Trophoblast cell (in vitro differentiated cells and primary cell): ENCODE measurements at places on chromosomes 7 and 10.
A peak's percentile ranks its signal among the peaks of the same experiment; 100 is the strongest.

DNA sequence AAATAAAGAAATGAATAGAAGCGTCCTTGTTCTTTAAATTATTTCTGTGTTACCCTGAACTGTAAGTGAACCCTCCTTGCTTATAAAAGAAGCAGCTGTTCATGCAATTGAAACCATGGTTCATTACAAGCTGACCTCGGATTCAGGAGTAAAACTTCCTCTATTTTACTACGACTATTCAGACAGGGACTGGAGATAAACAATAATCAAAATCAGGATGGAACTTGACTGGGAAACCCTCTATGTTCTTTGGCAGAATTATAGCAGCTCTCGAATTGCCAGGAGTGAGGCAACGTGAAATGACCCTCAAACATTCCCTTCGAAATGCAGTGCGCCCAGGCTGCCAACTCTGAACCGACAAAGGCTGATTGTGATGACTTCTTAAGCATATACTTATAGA, 172.1 kb downstream of the CYP26A1 start:
- no peak for DNase-seq

- DNase-seq = peak; percentile 37
These were observed at the start of gene PDK4 for GRCh38 chr7:95596198-95597063. Gene PDK4, minus strand, starts transcription at chr7:95596516. Its CDS starts 223 bp downstream, at chr7:95596293.

GRCh38 chr10:70052462-70053217, at the start of gene MACROH2A2:
Gene MACROH2A2, plus strand, starts transcription at chr10:70052846. Its CDS starts 22,813 bp downstream, at chr10:70075659.
- no peak for DNase-seq

- no peak for DNase-seq
These were observed 50.6 kb downstream of the ZNF438 start for GRCh38 chr10:30980951-30981616.

- no peak for DNase-seq
These were observed 669.8 kb upstream of the ANKRD30A start for GRCh38 chr10:36455526-36456133.

DNA sequence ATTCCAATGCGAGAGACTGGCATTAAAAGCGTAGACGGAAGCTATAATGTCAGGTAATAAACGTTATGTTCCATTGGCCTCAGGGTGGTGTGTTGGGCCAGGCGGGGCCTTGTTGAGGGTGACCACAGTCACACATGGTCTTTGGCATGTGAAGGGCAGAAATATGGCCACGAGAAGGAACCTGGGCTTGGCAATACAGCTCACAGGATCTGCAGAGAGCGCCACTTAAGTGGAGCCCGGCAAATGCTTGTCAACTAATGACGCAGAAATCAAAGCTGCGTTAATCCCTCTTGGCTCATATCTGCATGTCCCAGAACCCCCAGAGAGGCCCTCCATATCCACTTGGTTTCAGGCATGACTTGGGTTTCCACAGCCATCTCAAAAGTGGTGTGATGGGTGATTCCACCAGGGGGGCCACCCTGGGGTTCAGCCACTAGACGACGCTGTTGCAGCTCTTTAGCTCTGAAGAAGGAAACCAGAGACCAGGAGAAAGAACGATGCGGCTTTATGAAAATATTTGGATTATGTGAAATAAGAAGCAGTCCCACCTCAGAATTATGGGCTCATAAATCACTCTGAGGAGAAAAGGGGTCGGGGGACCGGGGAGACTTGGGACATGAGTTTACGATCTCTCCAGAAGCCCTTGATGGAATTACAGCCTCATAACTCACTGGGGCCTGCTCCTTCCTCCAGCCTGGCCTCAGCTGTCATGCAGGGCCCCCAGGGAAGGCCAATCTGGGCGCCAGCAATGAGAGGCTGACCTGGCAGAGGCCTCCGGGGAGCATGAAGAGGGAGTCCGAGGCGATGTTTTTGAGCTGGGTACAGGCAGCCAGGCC, 462.5 kb downstream of the PLXNA4 start:
- DNase-seq = no peak

GRCh38 chr7:116269466-116269865, 59.1 kb downstream of the TES start:
- DNase-seq = no peak

DNA sequence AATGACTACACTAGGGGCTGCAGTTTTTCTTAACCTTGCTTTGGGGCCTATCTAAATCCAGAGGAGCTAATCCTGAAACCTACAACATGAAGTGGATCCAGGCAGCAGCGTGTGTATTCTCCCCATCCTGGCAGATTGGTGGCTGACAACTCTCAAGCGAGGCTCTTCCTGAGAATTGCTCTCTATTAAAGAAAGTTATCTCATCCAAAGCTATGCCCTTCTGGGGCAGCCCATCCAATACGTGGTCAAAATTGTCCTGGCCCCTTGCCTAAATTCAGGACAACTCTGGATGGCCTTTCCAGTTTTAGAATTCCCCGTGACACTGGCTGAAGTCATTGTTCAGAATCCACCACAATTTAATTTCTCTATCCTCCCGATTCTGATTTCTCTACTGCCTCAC, 66.1 kb downstream of the IQUB start:
- no peak for DNase-seq

GRCh38 chr10:91367127-91367531, 43.0 kb upstream of the HECTD2 start:
- DNase-seq = no peak

DNA sequence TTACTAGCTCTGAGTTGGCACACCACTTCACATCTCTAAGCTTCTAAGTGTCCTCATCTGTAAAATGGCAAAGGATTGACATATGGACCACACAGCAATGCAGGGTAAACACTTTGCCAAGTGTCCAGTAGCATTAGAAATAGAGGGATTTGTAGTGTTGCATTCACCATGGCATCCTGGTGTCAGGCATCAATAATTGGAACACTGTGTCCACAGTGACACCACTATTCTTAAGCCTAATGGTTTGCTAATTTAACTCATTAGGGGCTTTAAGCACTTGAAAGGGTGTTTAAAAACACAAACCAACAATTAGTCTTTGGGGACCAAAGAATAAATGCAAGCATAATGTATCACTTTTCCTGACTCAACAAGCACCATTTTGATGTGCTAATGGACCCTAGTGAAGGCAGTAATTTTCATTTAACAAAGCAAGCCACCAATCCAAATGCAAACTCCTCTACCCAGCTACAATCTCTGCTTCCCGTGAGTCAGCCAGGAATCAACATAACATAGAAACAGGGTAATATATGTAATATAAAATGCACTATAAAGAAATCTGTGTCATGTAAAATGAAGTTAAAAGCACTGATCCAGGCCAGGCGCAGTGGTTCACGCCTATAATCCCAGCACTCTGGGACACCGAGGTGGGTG, 75.9 kb downstream of the FAM204A start:
- DNase-seq = no peak

GRCh38 chr7:150856303-150857275, 4.3 kb downstream of the AOC1 start:
- peak; percentile 35 for DNase-seq

DNA sequence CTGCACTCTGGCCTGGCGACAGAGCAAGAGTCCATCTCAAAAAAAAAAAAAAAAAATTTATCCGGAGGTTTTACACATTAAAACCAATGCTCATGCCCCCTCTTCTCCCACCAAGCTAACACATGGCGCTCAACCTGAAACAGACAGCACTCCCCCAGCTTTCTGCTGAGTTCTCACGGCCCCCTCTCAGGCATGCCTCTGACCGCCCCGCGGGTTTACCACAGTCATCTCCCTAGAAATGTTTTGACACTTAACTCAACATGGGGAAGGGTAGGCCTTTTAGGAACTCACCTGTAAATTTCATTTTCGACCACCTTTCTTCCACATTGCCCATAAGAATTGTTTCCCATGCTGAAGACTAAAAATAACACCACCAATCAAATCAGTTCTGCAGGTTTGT, 9.3 kb downstream of the RCC1L start:
- no peak for DNase-seq

- DNase-seq = no peak
These were observed 61.8 kb upstream of the DNAJB6 start for GRCh38 chr7:157274991-157275427.

DNA sequence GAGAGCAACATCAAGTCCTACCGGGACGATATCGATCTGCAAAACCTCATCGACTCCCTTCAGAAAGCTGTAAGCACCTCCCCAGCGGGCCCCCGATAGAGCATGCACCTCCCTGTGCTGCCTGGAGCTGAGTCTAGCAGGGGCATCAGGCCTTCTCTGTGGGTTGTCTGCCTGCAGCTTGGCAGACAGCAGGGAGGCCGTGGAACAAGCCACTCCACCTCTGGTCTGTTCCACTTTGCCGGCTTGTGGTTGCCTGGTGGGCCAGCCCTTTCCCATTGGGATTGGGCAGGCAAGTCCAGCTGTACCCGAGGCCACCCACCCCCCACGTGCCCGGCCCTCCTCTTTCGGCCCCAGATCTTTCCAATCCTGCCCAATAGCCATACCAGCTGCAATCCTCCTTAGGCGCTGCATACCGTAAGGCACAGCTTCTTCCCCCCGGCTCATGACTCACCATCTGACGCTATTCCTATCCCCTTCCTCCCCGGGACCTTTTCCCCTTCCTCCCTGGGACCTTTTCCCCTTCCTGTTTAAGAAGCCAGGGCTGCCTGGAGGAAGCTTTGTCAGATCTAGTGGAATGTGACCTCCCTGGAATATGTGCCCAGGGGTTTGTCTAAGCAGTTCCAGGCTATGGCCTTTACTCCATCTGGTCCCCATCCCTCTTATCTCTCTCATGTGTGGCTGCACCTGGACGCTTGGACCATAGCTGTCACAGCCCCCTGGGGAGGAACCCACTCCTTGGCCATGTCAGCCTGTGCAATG, 28.1 kb upstream of the SH2D4B start:
- DNase-seq = peak; percentile 97

- no peak for DNase-seq
These were observed 25.1 kb downstream of the ZMIZ1 start for GRCh38 chr10:79093658-79094411.

DNA sequence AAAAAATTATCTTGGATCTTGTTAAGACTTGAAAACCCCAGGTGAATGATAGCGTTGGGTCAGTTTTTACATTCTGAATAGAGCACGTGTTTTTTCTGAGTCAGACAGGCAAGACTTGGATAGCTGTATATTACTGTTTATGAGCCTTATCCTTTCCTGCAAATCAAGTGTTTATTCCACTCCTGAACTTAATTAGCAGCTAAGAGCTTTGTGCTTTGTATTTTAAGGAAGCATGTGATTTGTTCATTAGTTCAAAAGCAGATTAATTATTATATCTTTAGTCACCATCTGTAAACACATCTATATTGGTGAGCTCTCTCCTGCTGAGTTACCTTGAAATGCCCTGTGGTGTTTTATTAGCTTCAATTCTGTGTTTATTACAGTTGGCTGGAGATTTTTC, 98.6 kb upstream of the PRPS1L1 start:
- DNase-seq = no peak

DNA sequence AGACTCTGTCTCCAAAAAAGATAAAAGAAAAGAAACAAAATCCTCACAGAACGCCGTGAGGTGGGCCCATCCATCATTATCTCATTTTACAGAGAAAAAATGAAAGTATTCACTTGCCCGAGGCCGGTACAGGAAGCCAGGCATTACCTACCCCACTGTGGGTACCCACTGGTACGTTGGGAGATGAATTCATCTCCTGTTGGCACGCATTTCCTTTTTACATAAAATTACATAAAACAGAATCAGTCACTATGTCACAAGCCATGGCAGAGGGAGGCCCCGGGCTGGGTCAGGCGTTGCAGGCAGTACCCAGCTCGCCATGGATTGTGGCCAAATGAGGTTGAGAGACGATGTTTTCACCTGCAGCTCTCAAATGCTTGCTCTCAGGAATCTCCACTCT, 38.6 kb upstream of the TNRC18 start:
- no peak for DNase-seq

GRCh38 chr10:64505501-64505900, 984.3 kb downstream of the REEP3 start:
- no peak for DNase-seq

GRCh38 chr10:111177379-111177778, 100.5 kb downstream of the ADRA2A start:
- no peak for DNase-seq

GRCh38 chr7:44193011-44193802, 4.0 kb upstream of the GCK start:
- no peak for DNase-seq

DNA sequence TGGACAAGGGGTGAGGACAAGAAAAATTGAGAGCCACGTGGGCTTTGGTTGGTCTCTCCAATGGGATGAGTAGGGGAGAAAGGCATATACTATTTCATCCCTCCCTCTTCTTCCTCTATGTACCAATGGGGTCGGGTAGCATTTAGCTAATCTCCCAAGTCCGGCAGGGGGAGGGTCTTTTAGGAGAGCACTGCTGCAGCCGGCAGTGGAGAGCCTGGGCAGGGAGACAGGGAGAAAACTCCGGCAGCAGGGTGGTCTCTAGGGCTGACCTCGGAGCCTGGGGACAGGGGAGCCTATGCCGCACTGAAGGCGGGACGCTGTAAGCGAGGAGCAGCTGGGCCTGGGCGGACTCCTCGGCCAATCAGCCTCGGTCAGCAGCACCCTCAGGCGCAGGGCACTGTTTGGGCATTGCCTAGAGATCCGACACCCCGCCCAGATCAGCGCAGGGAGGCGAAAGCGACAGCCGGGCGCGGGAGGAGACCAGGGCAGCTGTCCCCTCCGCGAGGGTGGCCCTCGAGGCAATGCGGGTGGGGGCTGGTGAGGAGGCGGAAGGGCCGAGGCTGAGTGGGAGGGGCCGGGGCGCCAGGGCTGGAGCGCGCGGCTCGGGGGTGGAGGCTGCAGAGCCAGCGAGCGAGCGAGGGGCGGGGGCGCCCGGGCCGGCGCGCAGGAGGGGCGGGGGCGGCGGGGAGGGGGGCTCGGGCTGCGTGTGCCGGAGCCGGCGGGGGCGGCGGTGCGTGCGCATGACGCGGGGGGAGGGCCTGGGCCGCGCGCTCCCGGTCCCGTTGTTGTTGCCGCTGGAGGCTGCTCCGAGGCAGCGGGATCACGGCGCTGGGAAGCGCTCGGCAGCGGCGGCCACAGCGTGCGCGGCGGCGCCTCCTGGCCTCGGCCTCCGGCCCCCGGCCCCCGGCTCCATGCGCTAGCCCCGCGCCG, at the start of gene AGAP3:
TSS of gene AGAP3 (plus strand) at position 785 of the 930 bp plus-strand sequence. CDS start 267 bp downstream, outside the sequence.
- peak; percentile 92 for DNase-seq

GRCh38 chr7:79528421-79528820, 75.0 kb upstream of the MAGI2 start:
- no peak for DNase-seq

DNA sequence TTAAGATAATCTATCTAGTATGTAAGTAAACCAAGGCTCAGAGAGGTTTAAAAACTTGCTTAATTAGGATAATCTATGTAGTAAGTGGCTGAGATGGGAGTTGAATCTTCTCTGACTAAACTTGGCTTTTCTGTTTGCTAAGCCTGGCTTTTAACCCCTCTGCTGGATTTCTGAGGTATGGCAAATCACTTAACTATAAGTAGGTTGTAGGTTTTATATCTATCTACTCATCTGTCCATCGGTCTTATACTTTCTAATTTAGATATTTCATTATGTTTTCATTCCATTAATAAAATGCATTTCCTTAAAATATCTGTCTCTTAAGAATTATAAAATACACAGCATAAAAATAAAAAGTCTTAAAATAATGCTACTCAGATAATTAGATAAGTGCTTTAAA, 59.4 kb downstream of the ST7 start:
- DNase-seq = no peak

- DNase-seq = peak; percentile 74
These were observed 18.4 kb downstream of the CREB3L2 start for GRCh38 chr7:137983323-137984008.
